ENCODE measurements at places on chromosomes 16 and 17. TPM values are rescaled to one million over a fixed set of nuclear protein-coding genes. Genes with fewer than 3 reads are reported as not detected.

The KRTAP4-1 gene
- not detected for total RNA-seq

The ANKS3 gene
- 2.4 TPM for total RNA-seq

DNA sequence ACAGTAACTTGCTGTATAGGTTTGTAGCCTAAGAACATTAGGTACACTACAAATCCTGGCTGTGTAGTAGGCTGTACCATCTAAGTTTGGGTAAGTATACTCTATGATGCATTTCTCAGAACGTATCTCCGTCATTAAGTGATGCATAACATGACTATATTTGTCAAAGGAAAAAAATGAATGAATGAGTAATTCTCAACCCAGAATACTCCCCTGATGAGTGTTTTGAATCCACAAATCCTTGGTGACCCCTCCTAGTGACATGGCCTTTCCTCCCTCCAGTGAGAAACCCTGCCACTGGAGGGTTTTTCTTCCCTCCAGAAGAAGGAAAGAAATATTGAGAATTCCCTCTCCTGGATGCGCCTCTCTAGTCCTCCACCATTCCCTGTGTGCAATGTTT is 24.0 kb upstream of the SALL1 start:
- DNase-seq: no peak

DNA sequence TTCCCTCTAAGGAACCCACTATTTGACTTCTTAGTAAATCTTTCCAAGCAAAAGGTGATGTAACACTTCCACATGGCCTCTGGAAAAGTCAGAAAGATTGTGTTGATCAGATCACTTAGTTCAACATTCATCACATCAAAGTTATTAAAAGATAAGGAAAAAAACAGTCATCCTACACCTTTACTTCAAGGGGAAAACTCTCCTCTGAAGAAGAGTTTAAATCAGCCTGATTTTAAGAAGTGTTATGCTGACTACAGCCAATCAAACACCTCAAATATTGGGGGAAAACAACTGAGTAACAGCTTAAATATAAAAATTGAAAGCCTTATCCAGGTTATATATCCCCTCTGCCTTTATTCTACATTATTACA is 19.6 kb upstream of the COPRS start:
- DNase-seq: no peak

DNA sequence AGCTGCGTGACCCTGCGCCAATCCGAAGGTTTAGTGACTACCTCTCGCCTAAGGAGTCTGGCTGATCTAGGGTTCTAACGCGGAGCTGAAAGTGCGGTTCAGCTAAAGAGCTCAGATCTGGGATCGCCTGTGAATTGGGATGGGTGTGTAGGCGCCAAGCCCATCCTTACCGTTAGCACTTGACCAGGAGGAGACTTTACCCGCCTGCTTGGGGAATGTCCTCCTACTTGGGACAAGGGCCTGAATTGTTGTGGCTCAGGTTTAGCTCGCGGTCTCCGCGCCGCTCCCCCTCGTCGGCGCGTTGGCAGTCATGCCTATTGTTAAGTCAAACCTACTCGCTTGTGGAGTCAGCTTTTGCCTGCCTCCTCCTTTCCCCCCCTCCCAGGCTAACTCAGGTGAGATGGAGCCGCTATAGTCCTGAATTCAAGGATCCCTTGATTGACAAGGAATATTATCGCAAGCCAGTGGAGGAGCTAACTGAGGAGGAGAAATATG is 480 bp downstream of the MRPS7 start:
- no peak for DNase-seq

GRCh38 chr16:86836503-86837129 is 258.3 kb downstream of the FOXL1 start:
- DNase-seq: no peak

GRCh38 chr17:73141411-73141810 is 23.4 kb upstream of the SSTR2 start:
- DNase-seq: no peak

GRCh38 chr16:89183975-89184676 is 12.6 kb downstream of the CDH15 start:
- no peak for DNase-seq

The HOXB6 gene
- 18.2 TPM for total RNA-seq

- no peak for DNase-seq
Measured at GRCh38 chr16:11233727-11234376, 22.2 kb downstream of the SOCS1 start.

GRCh38 chr17:40499551-40500189 is 1.8 kb downstream of the TNS4 start:
- peak; percentile 90 for DNase-seq

The MGRN1 gene
- total RNA-seq: 46.0 TPM

The SLC5A11 gene
- total RNA-seq: not detected

The EVPL gene
- 0.59 TPM for total RNA-seq

GRCh38 chr17:28385406-28385805 is 13.9 kb downstream of the SARM1 start:
- DNase-seq: no peak

The NPIPB12 gene
- total RNA-seq: 11.8 TPM

DNA sequence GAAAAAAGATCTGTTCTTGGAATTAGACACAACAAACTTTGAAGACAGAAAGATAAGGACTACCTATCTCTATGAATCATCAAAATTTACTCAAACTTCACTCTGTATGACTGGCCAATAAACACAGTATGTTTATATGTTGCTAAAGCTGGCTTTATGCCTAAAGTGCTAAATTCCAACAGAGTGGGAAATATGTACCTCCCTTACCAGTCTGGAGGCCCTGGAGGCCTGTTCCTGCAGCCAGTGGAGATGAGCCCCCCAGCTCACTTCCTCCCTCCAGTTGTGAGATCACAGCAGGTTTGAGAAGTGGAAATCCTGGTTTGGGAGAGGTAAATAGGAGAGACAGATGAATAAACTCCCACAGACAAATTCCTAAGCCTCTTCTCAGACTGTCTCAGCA is 9.0 kb downstream of the ZNF23 start:
- no peak for DNase-seq

- DNase-seq: no peak
Measured at GRCh38 chr16:11087691-11088073, 143.3 kb downstream of the CLEC16A start.

The WNT9B gene
- not detected for total RNA-seq

The ZNF785 gene
- total RNA-seq: 23.6 TPM

- DNase-seq: no peak
Measured at GRCh38 chr17:78343543-78344201, 16.2 kb downstream of the SOCS3 start.

GRCh38 chr17:3681565-3681964 is 13.0 kb downstream of the EMC6 start:
- DNase-seq: no peak

The SLC35G6 gene
- not detected for total RNA-seq

- no peak for DNase-seq
Measured at GRCh38 chr17:14737984-14738651, 437.2 kb downstream of the HS3ST3B1 start.

GRCh38 chr17:74391771-74392170 is 24.5 kb downstream of the GPR142 start:
- DNase-seq: no peak

DNA sequence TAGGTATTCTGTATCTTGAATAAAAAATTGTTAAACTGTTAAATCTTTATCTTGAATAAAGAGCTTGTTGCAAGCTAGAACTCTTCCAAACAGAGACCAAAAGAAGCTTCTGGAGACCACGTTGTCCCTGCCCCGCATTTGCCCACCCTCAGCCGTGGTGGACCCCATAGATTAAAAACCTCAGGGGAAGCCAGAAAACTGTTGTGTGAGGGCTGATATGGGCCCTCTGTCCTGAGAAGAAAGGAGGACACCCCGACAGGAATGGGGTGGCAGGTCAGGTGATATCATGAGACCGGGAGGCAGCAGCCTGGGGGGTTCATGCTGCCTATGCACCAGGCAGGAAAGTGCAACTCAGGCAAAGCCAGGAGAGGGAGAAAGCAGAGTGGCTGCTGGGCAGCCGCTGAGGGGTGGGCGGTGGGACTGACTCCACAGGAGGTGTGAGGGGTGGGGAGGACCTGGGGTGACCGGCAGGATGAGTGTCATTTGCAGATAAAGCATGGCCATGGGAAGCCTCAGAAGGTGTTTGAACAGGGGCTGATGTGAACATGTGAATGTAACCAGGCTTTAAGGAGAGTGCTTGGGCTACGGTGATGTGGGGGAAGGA is 147.8 kb downstream of the IRF8 start:
- DNase-seq: no peak

GRCh38 chr17:66469088-66469442 is 166.7 kb downstream of the PRKCA start:
- DNase-seq: no peak

The CTRB1 gene
- not detected for total RNA-seq

DNA sequence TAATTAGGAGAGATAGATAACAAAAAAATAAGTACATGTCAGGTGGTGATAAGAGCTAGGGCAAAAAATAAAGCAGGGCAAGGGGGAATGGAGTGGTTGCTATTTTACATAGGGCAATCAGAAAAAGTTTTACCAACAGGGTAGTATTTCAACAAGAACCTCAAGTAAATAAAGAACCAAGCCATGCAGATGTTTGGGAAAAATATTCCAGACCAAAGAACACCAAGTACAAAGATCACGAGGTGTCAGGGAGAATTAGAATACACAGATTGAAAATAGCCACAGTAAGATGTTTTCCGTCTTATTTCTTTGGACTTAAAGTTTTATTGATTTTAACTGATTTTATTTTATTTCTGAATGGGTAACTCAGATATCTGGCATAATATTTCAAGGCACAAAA is 11.1 kb downstream of the SYNRG start:
- DNase-seq: no peak

- DNase-seq: no peak
Measured at GRCh38 chr16:8804313-8804712, 6.7 kb downstream of the PMM2 start.

The HOXB2 gene
- 24.4 TPM for total RNA-seq

DNA sequence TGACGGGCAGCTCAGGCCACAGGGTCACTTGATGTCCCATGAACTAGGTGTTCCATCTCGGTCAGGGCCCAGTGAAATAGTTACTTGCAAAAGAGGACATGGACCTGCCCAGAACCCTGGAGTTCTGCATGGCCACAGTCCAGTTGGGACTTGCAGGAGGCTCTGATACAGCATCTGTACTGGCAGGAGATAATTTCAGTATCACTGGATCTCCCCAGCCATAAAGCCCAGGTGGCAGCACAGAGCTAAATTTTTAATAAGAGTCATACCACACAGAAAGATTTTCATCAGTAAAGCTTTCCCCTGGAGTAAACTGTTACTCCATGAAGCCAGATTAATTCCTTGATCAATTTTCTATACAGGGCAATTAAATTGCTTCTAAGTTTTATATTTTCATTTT is 18.0 kb upstream of the SLC16A5 start:
- DNase-seq: no peak

DNA sequence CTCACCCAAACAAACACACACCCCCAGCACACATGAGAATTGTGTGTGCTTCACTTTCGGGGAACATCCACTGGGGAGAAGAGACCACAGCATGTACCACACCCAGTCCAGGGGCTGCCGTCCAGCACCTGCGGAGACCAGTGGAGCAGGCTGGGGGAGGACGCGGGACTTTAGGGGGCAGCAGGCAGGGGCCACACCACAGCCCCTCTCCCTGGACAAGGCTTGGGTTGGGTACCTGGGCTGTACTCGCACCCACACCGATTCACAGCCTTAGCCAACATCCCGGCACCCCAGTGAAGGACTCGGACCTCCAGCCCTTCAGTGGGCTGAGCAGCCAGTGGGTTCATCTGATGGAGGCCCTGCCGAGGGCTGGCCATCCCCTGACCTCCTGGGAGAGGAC is 63.3 kb downstream of the RBFOX3 start:
- DNase-seq: no peak
